Epithelial cell of umbilical artery (primary cell): ENCODE measurements at places on chromosomes 7 and 10. TPM values are rescaled to one million over a fixed set of nuclear protein-coding genes. Genes with fewer than 3 reads are reported as not detected.

The OPALIN gene
- total RNA-seq: not detected in 2 replicates

The CTAGE8 gene
- total RNA-seq: 0.15 and 0.65 TPM in 2 replicates

The LRRN3 gene
- 0.15 TPM in 1 of 2 replicates, not detected in the other for total RNA-seq

The LLCFC1 gene
- not detected in 2 replicates for total RNA-seq

The HOXA3 gene
- 1.4 and 3.6 TPM in 2 replicates for total RNA-seq

The EGR2 gene
- total RNA-seq: 0.32 TPM in 1 of 2 replicates, not detected in the other
